PC-3 (cell line): ENCODE measurements at places on chromosomes 13 and 19.

DNA sequence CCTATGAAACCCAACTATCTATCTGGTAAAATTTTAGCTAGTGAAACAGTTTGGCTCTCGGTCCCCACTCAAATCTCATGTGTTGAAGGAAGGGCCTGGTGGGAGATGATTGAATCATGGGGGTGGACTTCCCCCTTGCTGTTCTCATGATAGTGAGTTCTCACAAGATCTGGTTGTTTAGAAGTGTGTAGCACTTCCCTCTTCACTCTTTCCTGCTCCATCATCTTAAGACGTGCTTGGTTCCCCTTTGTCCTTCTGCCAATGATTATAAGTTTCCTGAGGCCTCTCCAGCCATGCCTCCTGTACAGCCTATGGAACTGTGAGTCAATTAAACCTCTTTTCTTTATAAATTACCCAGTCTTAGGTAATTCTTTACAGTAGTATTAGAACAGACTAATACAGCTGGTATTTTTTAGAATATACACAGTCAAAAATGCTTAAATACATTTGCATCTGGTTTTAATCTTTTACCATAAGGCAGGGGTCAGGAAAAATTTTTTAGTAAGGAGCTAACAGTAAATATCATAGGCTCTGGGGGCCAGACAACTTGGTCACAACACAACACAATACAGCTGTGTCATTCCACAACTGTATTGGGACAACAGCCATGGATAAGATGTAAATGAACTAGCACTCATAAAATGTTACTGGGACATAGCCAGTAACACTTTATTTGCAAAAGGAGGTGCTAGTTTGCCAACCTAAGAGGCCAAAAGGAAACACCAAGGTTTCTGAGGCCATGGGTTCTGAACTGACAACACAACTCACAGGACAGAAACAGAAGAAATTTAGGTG, 24.3 kb downstream of the DZIP1 start:
- no peak for DNase-seq
- H3K27ac ChIP-seq = no peak overlapping the region
- H3K4me3 ChIP-seq = no peak overlapping the region
- no peaks in the 10 kb centered on the region for H3K27me3 ChIP-seq
- no peaks in the 10 kb centered on the region for H3K36me3 ChIP-seq

- no peak overlapping the region for H3K4me3 ChIP-seq
- no peaks in the 10 kb centered on the region for H3K27me3 ChIP-seq
- H3K36me3 ChIP-seq = no peaks in the 10 kb centered on the region
- no peak overlapping the region for H3K27ac ChIP-seq
Measured at GRCh38 chr13:63088226-63088625, 1672.6 kb upstream of the PCDH20 start.

DNA sequence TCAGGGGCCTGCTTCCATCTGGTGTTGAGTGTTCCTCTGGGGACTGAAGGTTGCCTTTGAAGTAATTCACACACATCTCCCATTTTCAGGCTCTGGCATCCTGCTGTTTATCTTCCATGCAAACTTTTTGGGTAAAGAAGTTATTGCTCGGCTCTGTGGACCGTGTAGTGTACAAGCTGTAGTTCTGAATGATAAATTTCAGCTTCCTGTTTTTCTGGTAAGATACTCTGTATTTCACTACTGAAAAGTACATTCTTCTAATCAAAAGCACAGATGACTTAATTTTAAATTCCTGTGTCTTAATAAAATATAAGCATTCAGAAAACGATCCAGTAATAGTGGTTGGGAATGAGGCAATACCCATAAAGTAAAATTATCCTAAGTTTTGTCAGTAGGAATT, 36.7 kb downstream of the MPHOSPH8 start:
- peaks cover 70% of the 10 kb centered on the region for H3K36me3 ChIP-seq
- H3K27ac ChIP-seq = no peak overlapping the region

DNA sequence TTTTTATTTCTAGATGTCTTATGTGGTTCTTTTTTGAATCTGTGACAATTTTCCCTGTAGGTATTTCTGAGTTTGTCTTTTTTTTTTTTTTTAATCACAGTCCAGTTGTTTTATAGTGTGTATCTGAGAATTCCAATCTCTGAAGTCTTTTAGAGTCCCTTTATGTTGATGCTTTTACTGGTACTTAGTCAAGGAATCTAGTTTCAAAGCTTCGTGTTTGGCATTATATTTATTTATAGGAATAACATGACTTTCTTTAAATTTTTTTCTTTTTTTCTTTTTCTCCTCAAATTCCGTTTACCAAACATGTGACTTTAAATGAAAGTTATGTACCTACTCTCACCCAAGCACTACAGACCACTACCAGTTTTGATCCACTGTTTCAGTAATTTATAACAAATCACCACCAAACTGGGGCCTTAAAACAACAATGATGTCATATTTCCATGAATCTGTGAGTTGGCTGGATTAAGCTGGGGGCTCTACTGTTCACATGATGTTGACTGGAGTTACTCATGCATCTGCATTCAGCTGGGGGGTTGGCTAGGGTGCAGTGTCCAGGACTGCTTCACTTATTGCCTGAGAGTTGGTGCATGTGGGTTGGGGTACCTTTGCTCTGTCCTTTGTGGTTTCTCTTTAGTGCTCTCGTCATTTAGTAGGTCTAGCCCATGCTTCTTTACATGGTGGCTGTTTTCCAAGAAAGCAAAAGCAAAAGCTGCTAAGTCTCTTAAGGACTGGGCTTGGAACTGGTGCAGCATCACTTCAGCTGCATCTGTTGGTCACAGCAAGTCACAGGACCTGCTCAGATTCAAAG, 22.3 kb downstream of the KCTD4 start:
- no peaks in the 10 kb centered on the region for H3K36me3 ChIP-seq
- no peak overlapping the region for H3K4me3 ChIP-seq
- peaks cover 35% of the 10 kb centered on the region for H3K4me1 ChIP-seq
- H3K27ac ChIP-seq = no peak overlapping the region
- H3K27me3 ChIP-seq = no peaks in the 10 kb centered on the region

- H3K27ac ChIP-seq = no peak overlapping the region
- H3K4me3 ChIP-seq = peak overlapping the region; percentile 90; the same call in 1 of the 2 replicates
- H3K36me3 ChIP-seq = no peaks in the 10 kb centered on the region; the same call in 1 of the 2 replicates
Measured at GRCh38 chr19:11356676-11357550, 1.7 kb downstream of the PLPPR2 start.

GRCh38 chr19:41624515-41624914, 2.4 kb downstream of the CEACAM4 start:
- H3K4me1 ChIP-seq = no peaks in the 10 kb centered on the region
- H3K36me3 ChIP-seq = no peaks in the 10 kb centered on the region
- peaks cover 31% of the 10 kb centered on the region for H3K27me3 ChIP-seq
- H3K4me3 ChIP-seq = no peak overlapping the region
- H3K27ac ChIP-seq = no peak overlapping the region

DNA sequence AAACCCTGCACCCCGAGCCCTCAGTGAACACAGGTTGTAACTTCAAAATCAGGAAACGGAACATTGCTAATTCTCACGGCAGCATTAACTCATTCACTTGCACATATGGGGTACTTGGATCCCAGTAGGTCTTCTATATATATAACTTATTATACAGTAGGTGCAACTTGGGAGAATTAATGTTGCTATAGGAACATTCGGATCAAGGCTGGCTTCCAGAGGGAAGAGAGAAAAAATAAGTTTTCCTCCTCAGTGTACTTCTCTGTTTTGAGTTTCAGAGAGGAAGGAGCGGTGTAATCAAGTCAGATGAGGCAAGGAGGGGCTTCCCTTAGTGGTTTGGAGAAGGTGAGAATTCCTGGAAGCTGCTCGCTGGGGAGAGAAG, 90.9 kb upstream of the ZNF507 start:
- H3K27ac ChIP-seq = no peak overlapping the region
- H3K4me3 ChIP-seq = no peak overlapping the region
- no peak for DNase-seq
- peaks cover 9% of the 10 kb centered on the region for H3K27me3 ChIP-seq
